ENCODE measurements at places on chromosomes 11 and 22. TPM values are rescaled to one million over a fixed set of nuclear protein-coding genes. Genes with fewer than 3 reads are reported as not detected.

DNA sequence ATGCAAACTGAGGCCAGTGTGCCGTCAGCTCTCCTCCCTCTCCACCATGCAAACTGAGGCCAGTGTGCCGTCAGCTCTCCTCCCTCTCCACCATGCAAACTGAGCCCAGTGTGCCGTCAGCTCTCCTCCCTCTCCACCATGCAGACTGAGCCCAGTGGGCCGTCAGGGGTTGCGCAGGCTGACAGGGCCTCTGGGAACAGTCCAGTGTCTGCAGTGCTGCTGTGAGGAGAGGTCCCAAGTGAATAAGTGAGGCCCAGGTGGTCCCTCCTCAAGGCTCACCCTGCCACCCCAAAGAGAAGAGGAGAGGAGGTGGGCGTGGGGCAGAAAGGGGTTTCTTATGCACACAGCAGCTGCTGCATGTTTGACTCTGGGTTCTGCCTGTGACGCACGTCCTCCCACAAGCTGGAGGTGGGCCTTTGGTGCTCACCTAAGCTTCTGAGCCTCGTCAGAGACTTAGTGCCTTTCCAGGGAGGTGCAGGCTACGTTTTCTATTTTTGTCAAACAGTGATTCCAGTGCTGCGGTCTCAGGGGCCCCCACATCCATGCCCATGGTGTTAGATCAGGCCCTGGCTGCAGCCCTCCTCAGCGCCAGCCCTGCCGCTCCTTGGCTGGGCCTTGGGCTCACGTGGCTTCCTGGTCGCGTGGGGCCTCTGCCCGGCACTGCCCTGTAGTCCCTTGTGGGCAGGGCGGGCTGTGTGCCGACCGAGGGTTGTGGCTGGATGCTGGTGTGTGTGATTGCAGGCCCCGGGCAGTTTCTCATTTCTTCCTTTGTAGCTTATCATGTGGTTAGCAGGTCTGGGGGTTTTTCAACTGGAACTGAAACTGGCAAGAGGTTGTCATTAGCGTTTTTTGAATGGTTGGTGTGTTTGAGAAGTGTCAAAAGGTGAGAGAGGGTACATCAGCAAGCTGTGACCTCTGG, 7.1 kb downstream of the TPCN2 start:
- H3K27me3 ChIP-seq = no peaks in the 10 kb centered on the region
- H3K4me3 ChIP-seq = no peak overlapping the region
- peak; percentile 22 for DNase-seq
- H3K4me1 ChIP-seq = peaks cover 17% of the 10 kb centered on the region
- H3K27ac ChIP-seq = no peak overlapping the region
- H3K36me3 ChIP-seq = no peaks in the 10 kb centered on the region

DNA sequence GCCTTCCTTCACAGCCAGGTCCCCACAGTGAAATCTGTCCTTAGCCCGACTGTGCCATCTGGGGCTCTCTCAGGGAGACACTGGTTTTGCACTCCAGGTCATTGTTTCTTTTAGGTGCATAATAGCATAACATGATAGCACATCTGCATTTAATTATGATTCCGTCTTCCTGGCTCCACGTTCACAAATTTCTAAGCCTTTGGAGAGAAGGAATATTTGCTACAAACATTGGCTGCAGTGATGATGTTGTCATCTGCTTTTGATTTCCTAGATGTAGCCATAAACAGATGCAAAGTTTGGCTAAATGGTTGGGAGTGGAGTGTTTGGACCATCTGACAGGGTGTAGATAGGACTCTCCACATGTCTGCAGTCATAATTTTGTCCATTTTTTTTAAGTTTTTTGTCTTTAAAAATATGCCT, 12.0 kb upstream of the CAT start:
- peaks cover 13% of the 10 kb centered on the region for H3K27me3 ChIP-seq
- no peak overlapping the region for H3K27ac ChIP-seq
- no peak for DNase-seq
- no peaks in the 10 kb centered on the region for H3K36me3 ChIP-seq

- no peaks in the 10 kb centered on the region for H3K27me3 ChIP-seq
- no peak overlapping the region for H3K27ac ChIP-seq
- H3K4me3 ChIP-seq = no peak overlapping the region
- H3K4me1 ChIP-seq = peaks cover under 1% of the 10 kb centered on the region
- peaks cover 35% of the 10 kb centered on the region for H3K36me3 ChIP-seq
These were observed 17.1 kb downstream of the PHRF1 start for GRCh38 chr11:593347-593746.

GRCh38 chr11:116579031-116579653, 193.6 kb downstream of the BUD13 start:
- H3K4me1 ChIP-seq = no peaks in the 10 kb centered on the region
- peaks cover 56% of the 10 kb centered on the region for H3K27me3 ChIP-seq
- no peak overlapping the region for H3K27ac ChIP-seq
- no peak overlapping the region for H3K4me3 ChIP-seq

- peaks cover 32% of the 10 kb centered on the region for H3K27me3 ChIP-seq
- no peaks in the 10 kb centered on the region for H3K4me1 ChIP-seq
- H3K27ac ChIP-seq = no peak overlapping the region
- no peaks in the 10 kb centered on the region for H3K36me3 ChIP-seq
These were observed 18.6 kb upstream of the PANX3 start for GRCh38 chr11:124592627-124593026.

DNA sequence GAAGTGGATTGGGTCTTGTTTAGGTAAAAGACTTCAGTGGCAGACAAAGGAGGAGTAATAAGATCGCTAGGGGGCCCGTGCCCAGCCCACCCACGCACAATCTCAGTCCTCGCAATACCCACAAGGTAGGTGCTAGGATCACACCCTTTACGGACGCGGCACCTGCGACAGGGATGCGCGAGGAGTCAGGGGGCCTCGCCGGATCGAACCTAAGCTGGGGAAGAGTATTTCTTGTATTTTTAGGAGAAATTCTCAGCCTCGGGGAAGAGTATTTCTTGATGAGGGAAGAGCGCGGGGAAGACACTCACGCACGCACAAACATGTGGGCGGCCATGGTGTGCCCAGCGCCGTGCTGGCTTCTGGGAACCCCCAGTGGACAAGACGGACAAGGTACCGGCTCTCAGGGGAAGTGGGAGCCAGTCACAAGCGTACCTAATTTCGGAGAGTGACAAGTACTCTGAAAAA, 745 bp upstream of the FAM118A start:
- DNase-seq = peak; percentile 33
- H3K27me3 ChIP-seq = no peaks in the 10 kb centered on the region
- H3K36me3 ChIP-seq = peaks cover 15% of the 10 kb centered on the region
- peak overlapping the region; percentile 82 for H3K4me3 ChIP-seq
- peaks cover 40% of the 10 kb centered on the region for H3K4me1 ChIP-seq

GRCh38 chr11:124405581-124405980, 6.8 kb upstream of the OR8B3 start:
- no peaks in the 10 kb centered on the region for H3K36me3 ChIP-seq
- H3K27ac ChIP-seq = no peak overlapping the region
- DNase-seq = no peak
- H3K4me1 ChIP-seq = no peaks in the 10 kb centered on the region
- H3K27me3 ChIP-seq = peaks cover 11% of the 10 kb centered on the region
- H3K4me3 ChIP-seq = no peak overlapping the region

DNA sequence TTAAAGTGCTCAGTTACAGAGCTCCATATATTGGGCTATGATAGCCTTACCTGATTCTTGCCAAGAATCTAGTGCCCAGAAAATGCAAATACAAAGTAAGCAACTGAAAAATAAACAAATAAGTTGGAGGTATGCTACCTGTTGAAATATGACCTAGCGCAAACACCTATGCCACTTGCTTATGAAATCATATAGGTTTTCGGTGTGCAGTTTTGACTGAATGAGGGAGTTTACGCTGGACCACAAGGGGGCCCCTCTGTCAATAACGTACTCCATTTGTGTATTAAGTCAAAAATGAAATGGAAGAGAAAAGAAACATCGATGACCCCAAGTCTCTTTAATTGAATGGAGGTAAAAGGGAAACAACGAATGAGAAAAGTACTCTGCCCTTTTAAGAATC, 84.9 kb upstream of the TRIM77 start:
- no peaks in the 10 kb centered on the region for H3K36me3 ChIP-seq
- no peaks in the 10 kb centered on the region for H3K27me3 ChIP-seq
- H3K4me3 ChIP-seq = no peak overlapping the region

Gene PRR5L
- 6.9 TPM for total RNA-seq

Gene OR52A1
- total RNA-seq = not detected
